ENCODE measurements at places on chromosomes 3 and 15.

- no peak for DNase-seq
Observed at GRCh38 chr3:79835701-79836100, 67.9 kb upstream of the ROBO1 start.

DNA sequence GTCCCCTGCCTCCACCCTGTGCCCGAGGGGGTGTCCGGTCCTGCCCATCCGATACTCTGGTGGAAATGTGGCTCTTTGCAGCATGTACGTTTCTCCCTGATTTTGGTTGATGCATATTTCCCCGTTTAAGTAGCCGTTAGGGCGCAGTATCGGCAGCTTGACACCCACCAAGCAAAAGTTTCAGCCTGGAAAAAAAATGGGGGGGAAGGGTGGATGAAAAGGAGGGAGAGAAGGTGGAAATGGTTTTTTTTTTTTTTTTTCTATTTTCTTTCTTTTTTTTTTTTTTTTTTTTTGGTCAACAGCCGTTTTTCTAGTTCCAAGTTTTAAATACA lies 1.3 kb downstream of the RAP2B start:
- DNase-seq = peak; percentile 32

DNA sequence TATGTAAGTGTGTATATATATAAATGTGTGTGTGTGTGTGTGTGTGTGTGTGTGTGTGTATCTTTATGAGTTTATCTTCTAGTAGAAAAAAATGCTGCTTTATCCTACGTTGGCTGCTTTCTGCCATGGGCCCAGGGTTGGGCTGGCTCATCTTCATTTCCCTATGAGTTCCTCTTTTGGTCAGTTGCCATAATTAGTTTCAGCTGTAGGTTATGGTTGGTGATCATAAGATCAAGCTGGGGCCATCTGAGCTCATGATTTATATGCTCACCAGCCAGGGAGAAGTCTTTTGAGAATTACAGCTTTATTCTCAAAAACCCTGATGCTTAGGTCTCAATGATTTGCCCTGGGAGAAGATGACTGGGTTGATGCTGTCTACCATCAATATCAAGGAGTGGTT lies 775.8 kb upstream of the ARPP21 start:
- DNase-seq = no peak

DNA sequence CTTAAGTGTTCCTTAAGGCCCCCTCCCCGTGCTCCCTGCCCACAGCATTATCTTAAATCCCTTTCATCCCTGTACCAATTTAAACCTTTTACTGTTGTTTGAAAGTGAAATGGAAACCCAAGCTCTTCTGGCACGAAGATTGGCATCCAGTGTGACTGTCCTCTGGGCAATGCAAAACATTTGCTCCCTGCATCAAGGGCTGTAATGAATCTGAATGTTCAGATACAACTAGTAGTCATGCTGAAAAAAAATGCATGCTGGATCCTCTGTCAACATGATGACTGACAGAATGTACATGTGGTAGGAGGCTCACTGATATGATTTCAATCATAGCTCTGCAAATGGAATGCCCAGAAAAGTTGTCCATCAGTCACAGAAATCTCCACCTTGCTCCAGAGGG lies 8.1 kb upstream of the CDIN1 start:
- DNase-seq = no peak

GRCh38 chr3:53956586-53956985 lies 64.9 kb upstream of the SELENOK start:
- no peak for DNase-seq

- DNase-seq = no peak
Observed at GRCh38 chr3:128353361-128353965, 113.2 kb downstream of the DNAJB8 start.

- DNase-seq = no peak
Observed at GRCh38 chr15:90818251-90819210, 49.9 kb upstream of the FURIN start.

All from Ammon's horn (tissue), 1 donor.